ENCODE measurements at places on chromosomes 3 and 15. TPM values are rescaled to one million over a fixed set of nuclear protein-coding genes. Genes with fewer than 3 reads are reported as not detected.

DNA sequence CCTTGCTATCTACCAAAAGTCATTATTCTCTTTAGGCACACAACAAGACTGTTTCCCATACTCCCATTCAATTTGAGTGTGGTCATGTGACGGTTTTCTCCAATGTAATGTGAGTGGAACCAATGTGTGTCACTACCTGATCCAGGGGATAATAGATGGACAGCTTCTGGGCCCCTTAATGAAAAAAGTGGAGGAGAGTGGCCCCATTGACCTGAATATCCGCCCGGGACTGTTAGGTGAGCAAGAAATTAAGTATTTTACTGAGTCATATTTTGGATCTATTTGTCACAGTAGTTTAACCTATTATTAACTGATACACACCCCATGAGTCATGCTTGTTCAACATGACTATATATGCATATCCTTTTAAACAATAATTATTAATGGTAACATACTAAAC is 15.1 kb upstream of the ARID3B start:
- no peak for DNase-seq

GRCh38 chr15:71080705-71081104 is 34.6 kb upstream of the THSD4 start:
- no peak for DNase-seq

GRCh38 chr15:26084771-26085170 is 221.6 kb upstream of the ATP10A start:
- no peak for DNase-seq

- DNase-seq: no peak
These were observed 3.1 kb downstream of the PCYT1A start for GRCh38 chr3:196284396-196284795.

DNA sequence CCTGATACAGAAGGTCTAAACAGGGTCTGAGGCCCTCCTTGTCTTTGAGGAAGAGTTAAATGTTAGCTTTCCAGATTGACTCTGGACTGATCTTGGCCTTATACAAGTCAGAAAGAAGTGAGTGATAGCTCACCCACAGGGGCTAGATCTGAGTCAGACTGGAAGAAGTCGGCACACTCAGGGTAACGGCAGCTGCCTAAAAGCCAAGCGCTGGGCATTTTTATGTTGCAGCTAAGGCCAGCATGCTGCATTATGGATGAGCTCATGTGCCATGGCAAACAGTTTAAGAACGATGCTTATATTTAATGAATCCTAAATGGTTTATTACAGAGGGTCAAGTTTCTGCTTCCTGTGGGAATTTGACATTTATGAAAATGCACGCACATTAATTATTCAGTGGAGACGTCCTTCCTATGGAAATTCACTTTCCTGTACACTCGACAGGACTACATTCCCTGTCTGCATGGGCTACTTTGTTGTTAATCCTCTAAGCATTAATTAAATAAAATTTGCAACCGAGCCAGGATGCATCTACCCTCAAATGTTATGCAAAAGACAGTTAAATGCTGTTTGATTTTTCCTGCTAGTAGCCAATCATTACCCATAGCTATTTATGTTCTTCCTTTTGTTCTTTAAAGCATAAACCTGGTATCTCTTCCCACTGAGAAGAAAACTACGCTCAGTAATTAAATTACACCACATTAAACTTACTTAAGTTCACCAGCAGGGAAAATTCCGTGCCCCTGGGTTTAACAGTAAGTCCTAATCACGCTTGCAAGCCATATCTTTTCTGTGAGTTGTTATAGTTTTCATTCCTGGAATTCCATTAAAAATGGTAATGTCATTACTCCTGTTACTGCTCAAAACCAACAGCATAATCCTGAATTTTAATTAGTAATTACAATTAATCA is 762.7 kb upstream of the CFAP20DC start:
- no peak for DNase-seq

- DNase-seq: no peak
These were observed 226.2 kb downstream of the SLCO3A1 start for GRCh38 chr15:92079647-92080255.

- no peak for DNase-seq
These were observed 33.5 kb upstream of the MYO5C start for GRCh38 chr15:52329150-52329549.

- no peak for DNase-seq
These were observed 80.8 kb downstream of the GSK3B start for GRCh38 chr3:120013481-120013880.

PLIN1 gene
- 0.05 TPM for total RNA-seq

MOBP gene
- 0.05 TPM for total RNA-seq

DNA sequence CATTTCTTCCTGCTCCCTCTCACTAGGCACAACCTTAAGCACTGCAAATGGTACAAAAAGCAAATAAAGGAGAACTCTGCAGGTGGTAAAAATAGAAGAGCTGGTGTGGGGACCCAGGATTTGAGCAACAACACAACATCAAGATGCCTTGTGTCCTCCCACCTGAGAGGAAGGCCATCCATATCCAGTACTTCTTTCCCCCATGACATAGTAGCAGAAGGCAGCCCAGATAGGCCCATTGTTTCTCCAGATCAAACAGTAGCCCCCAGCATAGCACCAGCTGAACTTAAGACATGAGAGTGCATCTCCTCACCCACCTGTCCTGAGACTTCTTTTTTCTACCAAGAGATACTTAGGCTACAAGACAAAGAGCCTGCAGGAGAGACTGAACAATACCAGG is 180.5 kb downstream of the GOLGA6L6 start:
- DNase-seq: no peak

- no peak for DNase-seq
These were observed 20.9 kb downstream of the TRPM1 start for GRCh38 chr15:31080591-31081014.

C3orf20 gene
- not detected for total RNA-seq

- no peak for DNase-seq
These were observed 966.1 kb downstream of the AGBL1 start for GRCh38 chr15:87045746-87046145.

DNA sequence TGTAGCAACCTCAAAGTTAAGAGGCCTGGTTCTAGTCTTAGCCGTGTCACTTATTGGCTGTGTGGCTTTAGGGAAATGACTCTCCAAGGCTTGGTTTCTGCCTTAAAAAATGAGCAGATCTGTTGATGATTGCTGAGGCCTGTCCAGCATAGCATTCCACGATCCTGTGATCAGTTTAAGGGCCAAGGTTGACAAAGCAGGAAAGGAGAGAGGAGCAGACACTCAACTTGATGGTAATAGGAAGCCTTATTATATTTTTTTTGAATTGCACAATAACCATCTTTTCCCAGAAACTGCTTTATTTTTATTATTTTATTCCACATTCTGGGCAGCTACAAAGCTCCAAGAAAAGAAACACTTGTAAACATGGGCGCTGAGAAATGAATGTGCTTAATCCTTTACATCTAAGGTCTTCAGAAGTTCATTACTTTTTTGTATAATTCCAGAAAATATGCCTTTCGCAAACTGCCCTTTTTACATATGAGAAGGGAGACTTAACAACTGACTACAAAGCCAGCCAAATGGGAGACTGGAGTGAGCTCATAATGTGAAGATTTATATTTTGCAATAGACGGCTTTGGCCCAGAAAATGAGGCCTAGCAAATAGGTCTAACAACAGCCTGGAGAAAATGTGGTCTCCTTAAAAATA is 241.0 kb downstream of the ATP8B4 start:
- DNase-seq: no peak

PATL2 gene
- total RNA-seq: 2.2 TPM

TRIP4 gene
- total RNA-seq: 14.5 TPM

All from thymus (tissue), 14 donors.